ENCODE measurements at places on chromosomes 3 and 15. TPM values are rescaled to one million over a fixed set of nuclear protein-coding genes. Genes with fewer than 3 reads are reported as not detected.

CD80 gene
- not detected for total RNA-seq

ZNF197 gene
- 17.5 TPM for total RNA-seq

MESP1 gene
- not detected for total RNA-seq

ROPN1B gene
- total RNA-seq: not detected

- DNase-seq: no peak
Observed at GRCh38 chr15:32794973-32795372, 77.2 kb downstream of the GREM1 start.

DNA sequence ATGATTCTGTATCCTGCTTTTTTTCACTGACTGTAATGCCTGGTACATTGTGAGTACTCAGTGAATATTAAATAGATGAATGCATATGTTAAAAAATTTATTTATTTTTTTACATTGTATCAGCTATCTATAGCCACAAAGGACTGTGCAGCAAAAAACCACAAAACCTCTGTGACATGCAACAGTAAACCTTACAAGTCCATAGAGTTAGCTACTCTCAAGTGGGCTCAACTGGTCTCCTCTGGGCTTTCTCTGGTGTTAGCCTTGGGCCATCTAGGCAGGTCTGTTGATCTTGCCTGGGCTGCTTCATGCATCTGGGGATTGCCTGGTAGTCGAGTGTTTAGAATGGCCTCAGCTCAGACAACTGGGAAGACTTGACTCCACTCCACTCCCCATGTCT is 35.3 kb downstream of the OTOL1 start:
- DNase-seq: no peak

GRCh38 chr3:132417695-132418411 is 551 bp downstream of the DNAJC13 start:
- peak; percentile 55 for DNase-seq

GRCh38 chr15:20645956-20646355 is 104.4 kb upstream of the GOLGA6L6 start:
- no peak for DNase-seq

GRCh38 chr3:114929971-114930732 is 216.9 kb downstream of the ZBTB20 start:
- no peak for DNase-seq

DNA sequence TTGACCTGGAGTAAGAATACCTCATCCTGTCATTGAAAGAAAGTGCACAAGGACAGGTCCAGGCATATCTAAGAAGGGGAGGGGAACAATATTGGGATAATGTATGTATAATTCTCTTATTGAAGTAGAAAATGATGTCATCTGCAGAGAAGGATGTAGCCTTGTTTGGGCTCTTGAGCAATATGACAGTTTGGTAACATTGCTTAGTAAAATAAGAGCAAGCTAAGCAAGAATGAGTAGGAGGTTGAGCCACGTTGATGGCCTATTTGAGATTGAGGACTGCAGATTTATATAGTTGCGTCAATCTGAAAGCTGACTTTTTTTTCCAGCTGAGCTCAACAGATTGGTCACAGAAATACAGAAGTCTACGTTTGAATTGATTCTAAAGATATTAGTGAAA is 145.2 kb downstream of the FILIP1L start:
- no peak for DNase-seq

- DNase-seq: no peak
Observed at GRCh38 chr3:177371888-177372287, 174.6 kb upstream of the TBL1XR1 start.

GRCh38 chr15:77083381-77084160 is 12.7 kb upstream of the TSPAN3 start:
- DNase-seq: peak; percentile 97

DNA sequence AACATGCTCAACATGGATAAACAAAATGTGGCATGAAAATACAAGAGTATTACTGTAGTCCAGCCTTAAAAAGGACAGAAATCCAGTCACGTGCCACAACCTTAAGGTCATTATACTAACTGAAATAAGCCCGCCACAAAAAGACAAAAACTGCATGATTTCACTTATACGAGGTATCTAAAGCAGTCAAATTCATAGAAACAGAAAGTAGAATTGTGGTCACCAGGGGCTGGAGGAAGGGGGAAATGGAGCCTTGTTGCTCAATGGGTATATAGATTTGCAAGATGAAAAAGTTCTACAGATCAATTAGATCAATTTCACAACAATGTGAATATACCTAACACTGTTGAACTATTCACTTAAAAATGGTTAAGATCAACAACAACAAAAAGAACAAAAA is 7.4 kb downstream of the GLB1 start:
- no peak for DNase-seq

- no peak for DNase-seq
Observed at GRCh38 chr3:89155811-89156210, 48.4 kb downstream of the EPHA3 start.

- DNase-seq: no peak
Observed at GRCh38 chr3:111047812-111048435, 23.7 kb upstream of the NECTIN3 start.

- peak; percentile 83 for DNase-seq
Observed at GRCh38 chr3:38834110-38834509, 18.1 kb upstream of the SCN10A start.

GRCh38 chr15:58329781-58330671 is 101.8 kb upstream of the LIPC start:
- no peak for DNase-seq

GRCh38 chr3:164832216-164832615 is 246.1 kb downstream of the SI start:
- DNase-seq: no peak

GRCh38 chr15:92429378-92430068 is 35.8 kb downstream of the ST8SIA2 start:
- DNase-seq: no peak

- DNase-seq: no peak
Observed at GRCh38 chr3:76969996-76970615, 69.8 kb upstream of the ROBO2 start.

DNA sequence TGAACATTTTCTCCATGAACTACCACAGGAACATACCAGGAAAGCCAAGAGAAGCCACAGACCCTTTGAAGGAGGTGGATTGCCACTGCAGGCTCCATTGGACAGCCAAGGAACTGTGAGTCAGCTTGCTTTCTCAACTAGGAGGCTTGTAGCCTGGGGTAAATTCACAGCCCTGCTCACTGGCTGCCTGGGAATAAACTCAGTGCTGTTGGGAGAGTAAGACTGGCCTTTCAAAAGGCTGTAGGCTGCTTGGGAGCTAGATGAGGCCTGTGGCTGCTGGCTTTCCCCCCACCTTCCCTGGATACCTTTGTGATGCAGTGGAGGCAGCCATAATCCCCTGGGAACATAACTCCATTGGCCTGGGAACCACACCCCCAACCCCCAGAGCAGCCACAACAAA is 223.5 kb upstream of the RBMS3 start:
- DNase-seq: peak; percentile 36

DNA sequence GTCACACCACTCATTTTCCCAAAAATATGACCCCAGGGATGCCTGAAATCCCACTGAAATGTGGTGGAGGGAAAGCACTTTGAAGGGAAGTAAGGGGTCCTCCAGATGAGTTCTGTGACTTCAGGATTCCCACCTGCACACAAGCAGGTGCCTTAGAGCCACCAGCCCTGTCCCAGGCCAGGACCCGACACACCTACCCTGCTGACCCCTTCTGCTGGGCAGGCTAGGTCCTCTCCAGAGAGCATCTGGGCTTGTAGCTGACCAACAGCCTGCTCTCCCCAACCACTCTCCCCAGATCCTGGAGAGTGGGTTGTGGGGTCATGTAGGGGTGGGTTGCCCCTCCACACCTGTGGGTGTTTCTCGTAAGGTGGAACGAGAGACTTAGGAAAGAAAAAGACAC is 14.9 kb upstream of the CILP start:
- no peak for DNase-seq
